Astrocyte of the hippocampus (primary cell): ENCODE measurements at places on chromosomes 4 and X.

- no peak for DNase-seq
These were observed 20.7 kb downstream of the L1CAM start for GRCh38 chrX:153865321-153865580.

DNA sequence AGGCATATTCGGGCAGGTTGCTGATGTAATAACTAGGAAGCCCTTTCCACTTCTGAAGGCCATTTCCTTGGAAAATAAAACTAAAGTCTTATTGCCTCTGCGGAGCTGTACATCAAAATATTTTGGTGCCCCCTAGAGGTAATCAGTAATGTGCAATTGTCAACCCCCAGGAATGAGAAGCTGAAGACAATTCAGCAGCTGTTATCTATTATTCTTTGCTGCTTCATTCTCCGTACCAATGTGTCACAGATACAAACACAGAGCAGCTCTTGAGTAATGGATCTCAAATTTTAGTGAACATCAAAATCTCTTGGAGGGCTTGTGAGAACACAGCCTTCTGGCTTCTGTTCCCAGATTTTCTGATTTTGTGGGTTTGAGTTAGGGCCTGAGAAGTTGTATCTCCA, 3.5 kb upstream of the SLIT2 start:
- DNase-seq: peak; percentile 71

DNA sequence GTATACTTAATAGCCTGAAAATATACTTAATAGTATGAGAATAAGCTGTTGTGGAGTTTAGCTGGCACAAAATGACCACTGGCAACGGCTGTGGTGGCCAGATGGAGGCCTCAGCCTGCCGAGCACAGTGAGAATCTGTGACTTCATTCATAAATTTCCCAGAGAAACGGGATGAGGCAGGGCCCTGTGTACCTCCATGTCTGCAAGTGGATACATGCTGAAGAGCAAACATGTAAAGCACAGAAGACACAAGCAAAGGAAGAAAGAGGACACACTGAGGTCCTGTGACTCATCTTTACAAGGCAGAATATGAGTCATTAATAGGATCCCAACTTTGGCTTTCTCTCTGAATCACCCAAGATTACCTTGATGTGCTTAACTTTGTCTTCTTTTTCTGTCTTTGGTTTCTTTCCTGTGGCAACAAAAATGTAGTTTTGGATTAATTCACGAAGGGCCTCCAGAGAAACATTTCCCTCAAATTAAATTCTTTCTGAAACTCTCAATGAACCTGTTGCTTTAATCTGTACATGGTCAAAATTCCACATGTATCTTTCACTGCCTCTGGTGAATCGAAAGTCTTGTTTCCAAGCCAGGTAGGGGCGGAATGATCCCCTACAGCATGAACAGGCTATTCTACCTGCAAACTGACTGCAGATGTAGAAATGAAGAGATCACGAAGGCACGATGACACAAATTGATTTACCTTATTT, 56.4 kb downstream of the IRF2 start:
- DNase-seq: peak; percentile 49

DNA sequence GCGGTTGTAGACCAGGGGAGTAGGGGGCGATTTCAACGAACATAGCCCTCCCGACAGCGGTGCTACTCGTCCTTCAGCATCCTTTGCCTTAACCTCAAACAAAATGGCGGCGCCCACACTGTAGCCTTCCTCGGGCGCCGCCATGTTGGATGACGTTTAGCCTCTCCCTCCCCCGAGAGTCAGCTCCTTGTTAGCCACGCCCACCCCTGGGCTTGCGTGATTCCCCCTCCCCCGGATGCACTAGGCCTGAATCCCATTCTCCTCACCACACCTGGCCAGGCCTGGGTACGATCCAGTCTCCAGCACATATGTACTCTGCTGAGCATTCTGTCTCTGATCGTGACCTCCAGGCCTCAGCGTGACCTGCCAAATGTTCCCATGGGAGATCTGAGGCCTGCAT, 49.0 kb upstream of the ZNF157 start:
- peak; percentile 67 for DNase-seq

GRCh38 chrX:29661290-29661689, 554.1 kb upstream of the MAGEB2 start:
- DNase-seq: peak; percentile 7

DNA sequence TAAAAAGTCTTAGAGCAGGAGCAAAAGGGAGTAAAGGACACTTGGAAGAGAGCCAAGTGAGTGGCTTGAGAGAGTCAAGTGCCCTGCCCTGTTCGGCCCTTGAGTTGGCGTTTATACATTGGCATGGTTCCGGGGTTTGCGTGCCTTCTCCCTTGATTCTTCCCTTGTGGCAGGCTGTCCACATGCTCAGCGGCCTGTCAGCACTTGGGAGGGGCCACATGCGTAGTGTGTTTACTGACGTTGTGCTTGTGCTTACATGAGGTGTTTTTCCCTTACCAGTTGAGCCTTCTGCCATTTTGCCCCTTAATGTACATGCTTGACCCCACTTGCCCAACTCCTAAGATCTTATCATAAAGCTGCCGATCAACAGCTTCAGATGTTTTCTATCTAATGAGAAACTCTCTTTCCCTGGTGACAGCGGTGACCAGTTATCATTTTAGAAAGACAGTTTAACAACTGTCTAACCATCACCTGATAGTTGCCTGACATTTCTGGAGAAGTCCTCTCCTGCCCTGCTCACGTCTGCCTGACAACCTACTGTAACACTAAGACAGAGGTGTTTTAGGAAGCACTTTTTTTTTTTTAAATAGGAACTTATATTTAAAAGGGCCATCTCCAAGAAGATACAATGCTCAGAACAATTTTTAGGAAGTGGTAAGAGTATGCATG, 49.5 kb upstream of the GC start:
- DNase-seq: no peak

- no peak for DNase-seq
These were observed 1049.0 kb upstream of the GRIA3 start for GRCh38 chrX:122135070-122135469.

- no peak for DNase-seq
These were observed 60.7 kb upstream of the RAPGEF2 start for GRCh38 chr4:159042097-159042605.

- peak; percentile 11 for DNase-seq
These were observed at the start of gene CFAP47 for GRCh38 chrX:35919536-35920309. Gene CFAP47, plus strand, starts transcription at chrX:35919734. Its CDS starts 66 bp downstream, at chrX:35919800.

GRCh38 chrX:16185725-16186136, 18.4 kb downstream of the MAGEB17 start:
- DNase-seq: peak; percentile 78

DNA sequence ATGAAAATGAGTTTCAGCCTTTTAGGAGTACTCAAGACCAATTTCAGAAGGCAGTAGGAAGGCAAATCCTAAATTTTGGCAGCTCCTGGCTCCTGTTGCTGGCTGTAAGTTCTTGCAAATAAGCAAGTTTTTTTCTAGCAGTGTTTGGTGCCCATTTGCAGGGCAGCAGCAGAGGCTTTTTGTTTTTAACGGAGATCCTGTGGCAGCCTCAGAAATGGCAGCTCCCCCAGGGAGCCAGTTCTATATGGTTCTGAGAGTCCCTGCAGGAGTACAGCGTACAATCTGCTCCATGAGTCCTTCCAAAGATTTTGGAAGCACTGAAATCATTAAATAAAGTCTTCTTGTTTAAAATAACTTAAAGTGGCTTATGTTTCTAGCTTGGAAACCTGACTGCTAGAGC, 171.9 kb downstream of the NDST4 start:
- DNase-seq: no peak

GRCh38 chrX:150731795-150732194, 38.6 kb downstream of the MTMR1 start:
- peak; percentile 64 for DNase-seq

- peak; percentile 68 for DNase-seq
These were observed 6.0 kb downstream of the EREG start for GRCh38 chr4:74370912-74371311.

GRCh38 chr4:15882675-15883086, 55.9 kb downstream of the FGFBP1 start:
- peak; percentile 87 for DNase-seq

DNA sequence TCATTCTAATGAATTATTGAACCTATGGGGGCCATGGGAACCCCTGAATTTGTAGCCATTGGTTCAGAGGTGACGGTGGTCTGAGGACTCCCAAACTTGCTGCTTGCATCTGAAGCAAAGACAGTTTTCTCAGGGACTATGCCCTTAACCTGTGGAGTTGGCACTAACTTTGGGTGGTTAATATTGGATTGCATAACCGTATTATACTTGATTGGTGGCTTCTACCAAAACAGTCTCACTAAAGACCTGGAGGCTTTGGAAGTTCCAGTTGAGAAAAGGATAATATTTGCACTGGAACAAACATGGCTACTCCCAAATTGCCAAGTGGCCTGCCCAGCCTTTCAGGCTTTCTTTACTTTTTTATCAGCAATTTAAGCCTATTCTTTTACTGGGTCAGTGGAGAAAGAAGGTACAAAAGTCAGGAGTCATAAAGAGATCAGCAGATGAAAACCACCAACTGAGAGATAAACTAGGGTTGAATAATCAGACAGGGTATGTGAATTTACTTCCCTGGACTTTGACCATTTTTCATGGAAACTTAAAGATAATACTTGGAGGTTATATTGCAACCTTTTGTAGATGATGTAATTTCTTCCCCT, 7.9 kb upstream of the KLHL8 start:
- no peak for DNase-seq

GRCh38 chrX:96455078-96455477, 229.6 kb upstream of the DIAPH2 start:
- DNase-seq: no peak

DNA sequence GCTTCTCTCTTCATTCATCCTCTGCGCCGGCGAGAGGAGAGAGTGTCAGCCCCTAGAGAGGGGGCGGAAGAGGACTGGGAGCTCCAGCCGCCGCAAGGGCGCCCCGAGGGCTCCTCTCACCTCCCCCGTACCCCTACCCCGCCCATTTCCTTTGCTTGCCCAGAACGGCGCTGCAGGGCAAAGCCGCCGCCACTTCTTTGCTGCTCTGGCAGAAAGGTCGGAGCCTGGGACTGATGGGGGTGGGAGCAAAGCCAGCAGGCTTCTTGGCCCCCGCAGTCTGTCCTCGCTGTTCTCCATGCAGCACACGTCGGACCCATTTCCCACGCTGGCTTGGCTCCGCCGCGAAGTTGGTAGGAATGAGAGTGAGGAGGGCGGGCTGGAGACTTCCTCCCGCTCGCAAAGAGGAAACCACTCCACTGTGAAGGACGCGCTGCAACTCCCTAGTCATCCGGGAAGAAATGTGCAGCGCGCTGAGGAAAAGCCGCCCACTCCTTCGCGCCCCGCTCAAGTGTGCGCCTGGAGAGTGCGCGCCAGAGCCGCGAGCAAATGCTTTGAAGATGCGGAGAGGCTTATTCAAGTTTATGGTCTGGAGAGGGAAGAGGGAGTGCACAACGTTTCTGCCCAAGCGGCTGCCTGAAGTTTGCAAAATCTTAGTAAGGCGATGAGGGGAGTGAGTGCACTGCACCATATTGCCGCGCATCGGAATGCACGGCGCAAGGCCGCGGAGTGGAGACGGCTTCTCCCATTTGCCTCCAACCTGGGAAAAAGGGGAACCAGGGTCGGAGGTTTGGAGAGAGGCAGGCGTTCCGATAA, 2.8 kb upstream of the PCDH7 start:
- DNase-seq: peak; percentile 74

- no peak for DNase-seq
These were observed 8.5 kb downstream of the FRMD7 start for GRCh38 chrX:132119283-132119682.
